Activated T-helper 9 cell treated with anti-CD3 and anti-CD28 coated beads, Interleukin-2, amount 50 U/mL, for 16 hours (primary cell): ENCODE measurements at places on chromosomes 11 and 22.

DNA sequence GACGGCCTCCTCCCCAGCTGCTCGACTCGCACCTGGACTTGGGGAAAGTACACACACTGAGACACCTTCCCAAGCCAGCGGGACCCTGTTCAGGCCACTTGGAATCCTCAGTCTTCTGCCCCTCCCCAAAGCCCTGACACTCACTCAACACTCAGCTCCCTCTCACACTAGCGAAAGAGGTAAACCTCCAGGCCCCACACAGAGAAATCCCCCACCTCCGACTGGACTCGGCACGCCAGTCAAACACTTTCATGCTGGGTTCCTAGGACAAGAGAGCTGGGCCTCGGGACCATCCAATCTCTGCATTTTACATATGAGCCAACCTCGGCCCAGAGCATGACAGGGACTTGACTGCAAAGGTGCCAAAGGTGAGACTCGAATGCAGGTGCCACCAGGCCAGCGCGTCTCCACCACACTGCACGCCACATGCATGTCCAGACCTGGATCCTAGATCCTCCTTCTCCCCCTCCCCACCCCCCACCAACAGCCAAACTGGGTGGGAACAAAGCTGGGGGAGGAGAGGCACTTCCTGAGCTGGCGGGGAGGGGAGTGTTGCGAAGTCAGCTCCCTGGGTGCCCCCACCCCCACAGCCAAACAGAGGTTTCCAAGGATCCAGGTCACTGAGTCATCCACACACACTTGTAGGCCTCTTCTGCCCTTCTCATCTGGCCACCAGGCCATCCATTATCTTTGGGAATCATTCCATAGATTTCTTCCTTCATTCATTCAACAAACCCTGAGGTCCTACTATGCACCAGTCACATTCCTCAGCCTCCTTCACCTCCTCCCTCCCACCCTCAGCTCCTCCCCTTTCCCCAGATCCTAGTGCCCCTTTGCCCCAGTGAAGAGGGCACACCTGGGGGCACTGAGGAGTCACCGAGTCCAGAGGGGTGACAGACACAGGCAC, 10.7 kb upstream of the CD5 start:
- peak; percentile 51 for DNase-seq

- DNase-seq, result no peak
Measured at GRCh38 chr11:28919194-28919593, 811.0 kb downstream of the METTL15 start.

GRCh38 chr11:111870522-111870885, 877 bp downstream of the ALG9 start:
- DNase-seq, result no peak

DNA sequence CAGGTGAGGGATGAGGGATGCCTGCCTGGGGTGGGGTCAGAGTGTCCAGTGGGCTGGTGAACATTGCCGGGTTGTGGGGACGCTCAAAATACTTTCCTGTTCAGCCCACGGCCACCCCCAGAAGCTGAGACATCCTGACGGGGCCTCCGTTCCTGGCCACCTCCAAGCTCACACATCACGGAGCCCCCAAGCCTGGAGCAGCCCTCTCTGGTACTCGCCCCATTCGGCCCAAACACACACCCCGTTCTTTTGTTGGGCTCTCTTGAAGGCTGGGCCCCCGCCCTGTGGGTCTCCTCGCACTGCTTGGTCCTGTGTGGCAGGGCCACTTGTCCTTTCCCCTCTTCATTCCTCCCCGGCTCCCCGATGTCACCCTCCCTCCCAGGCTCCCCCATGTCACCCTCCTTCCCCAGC, 442.6 kb downstream of the TBC1D22A start:
- DNase-seq, result no peak

DNA sequence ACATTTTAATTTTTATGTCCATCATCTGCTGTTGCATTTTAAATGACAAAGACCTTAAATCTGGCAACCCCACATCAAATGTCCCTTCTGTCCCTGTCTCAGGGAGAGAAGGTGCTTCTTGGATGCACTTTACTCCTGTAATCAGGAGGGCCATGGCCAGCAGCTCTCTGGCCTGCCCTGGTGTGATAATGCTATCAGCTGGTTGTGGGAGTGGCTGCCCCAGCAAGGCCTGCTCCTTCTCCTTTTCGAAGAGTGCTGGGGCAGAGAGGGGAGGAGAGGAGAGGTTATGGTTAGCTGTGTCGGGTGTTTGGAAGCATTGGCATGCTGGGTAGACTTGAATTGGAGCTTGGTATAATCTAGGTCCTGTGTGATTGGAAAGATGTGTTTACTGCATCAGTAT, 12.8 kb downstream of the TNRC6B start:
- DNase-seq, result no peak

DNA sequence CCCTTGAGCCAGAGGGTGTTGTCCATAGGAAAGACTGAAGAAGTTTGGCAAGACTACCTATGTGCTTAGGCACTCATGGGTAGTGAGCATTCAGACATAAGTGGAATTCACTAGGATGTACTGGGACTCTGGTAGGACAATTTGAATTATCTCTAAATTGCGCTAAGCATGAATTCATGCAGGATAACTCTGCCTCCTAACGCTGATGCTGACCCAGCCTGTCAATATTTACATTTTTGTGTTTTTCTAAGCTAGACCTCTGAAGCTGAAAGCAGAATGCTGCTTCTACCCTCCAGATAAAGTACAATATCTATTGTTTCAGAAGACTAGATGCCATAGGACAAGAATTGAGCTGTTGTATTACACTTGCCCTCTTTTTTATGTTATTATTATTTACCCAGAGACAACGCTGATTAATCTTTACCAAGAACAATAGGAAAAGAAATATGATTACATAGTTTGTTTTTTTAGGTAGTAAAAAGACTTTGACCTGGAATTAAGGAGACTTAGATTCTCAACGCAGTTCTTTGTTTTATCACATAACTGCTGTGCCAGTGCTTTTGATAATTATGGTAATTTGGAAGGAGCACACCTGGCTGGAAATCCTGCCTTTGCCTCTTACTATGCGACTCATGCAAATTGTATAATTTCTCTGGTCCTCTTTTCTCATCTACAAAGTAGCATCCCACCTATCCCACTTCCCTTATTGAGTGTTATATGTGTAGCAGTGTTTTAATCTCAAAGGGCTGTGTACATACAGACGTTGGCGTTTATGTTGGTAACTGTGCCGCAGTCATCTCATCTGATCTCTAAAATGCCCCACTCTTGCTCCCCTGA, 21.2 kb upstream of the GRAMD1B start:
- DNase-seq, result no peak

DNA sequence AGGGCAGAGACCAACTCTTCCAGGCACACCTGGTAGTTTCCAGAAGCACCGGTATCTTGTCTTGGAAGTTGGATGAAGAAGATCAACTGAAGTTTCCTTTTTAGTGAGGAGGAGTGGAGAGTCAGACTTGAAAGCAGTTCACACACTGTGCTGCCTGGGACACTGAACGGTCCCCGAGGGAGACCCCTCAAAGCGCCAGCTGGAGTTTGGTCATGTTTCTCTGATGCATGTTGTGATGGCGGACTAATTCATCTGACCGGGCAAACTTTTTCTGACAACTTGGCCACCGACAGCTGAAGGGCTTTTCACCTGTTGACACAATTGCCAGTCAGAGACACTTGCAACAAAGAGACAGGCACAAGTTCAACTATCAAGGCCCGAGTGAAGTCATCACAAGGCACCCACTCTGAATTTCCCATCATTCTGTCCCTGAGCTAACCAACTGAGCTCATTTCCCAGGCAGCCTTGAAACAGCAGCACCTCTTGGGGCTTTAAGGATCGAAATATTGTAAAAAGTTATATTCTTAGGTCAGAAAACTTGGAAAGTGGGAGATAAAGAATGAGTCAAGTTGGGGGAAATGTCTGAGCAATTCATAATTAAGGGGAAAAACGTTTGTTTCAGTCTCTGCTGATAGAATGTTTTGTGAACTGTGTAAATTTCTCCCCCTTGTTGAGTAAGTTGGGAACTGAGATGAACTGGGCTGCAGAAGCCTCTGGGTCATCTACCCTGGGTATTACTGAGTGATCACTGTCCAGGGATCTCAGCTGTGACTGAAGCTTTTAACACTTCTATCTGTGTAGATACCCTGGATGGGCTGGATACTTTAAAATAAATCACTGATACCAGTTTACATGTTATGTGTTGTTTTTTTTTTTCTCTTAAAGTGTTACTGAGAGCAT, 46.2 kb downstream of the WT1 start:
- DNase-seq, result no peak

GRCh38 chr11:12167061-12168000, 56.9 kb downstream of the MICAL2 start:
- DNase-seq, result no peak

GRCh38 chr11:128890543-128891368, at the start of gene KCNJ5:
TSS of gene KCNJ5 (plus strand) at chr11:128891356. CDS start at chr11:128911274, 19,918 bp downstream.
- no peak for DNase-seq

DNA sequence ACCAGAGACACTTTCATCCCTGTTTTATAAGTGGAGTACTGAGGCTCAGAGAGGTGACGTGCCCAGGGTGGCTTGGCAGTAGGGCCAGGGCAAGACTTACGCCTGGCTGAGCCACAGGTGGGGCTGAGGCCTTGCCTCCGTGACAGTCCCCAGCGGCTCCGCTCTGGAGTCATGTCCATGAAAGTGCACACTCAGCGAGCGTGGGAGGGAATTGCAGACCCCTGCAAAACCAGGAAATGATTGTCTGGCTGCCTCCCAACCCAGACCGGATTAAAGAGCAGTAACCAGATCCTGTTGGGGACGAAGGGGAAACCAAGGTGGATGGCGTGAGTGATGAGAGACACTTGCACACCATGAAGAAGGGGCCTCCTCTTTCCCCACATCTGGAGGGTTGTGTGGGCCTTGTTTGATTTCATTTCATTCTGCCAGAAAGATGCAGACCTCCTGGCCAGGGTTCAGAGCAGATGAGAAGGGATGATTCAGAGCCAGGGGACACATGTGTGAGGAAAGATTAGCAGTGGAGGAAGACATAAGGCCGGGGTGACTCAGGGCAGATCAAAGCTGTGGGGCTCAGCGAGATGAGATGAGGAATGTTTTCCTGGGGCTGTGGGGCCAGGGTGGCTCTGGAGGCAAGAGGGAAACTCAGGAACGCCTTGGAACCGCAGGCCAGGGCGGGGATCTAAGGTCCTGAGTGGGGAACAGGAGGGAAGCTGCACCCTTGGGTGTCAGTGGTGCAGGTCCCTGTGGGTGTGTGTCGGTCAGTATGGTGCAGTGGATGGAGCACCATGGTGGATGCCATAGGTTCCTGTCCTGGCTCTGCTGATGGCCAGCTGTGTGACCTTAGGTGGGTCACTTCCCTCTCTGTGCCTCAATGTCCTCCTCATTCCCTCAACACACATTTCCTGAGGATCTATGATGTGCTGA, 29.9 kb upstream of the LRRC32 start:
- DNase-seq, result no peak

DNA sequence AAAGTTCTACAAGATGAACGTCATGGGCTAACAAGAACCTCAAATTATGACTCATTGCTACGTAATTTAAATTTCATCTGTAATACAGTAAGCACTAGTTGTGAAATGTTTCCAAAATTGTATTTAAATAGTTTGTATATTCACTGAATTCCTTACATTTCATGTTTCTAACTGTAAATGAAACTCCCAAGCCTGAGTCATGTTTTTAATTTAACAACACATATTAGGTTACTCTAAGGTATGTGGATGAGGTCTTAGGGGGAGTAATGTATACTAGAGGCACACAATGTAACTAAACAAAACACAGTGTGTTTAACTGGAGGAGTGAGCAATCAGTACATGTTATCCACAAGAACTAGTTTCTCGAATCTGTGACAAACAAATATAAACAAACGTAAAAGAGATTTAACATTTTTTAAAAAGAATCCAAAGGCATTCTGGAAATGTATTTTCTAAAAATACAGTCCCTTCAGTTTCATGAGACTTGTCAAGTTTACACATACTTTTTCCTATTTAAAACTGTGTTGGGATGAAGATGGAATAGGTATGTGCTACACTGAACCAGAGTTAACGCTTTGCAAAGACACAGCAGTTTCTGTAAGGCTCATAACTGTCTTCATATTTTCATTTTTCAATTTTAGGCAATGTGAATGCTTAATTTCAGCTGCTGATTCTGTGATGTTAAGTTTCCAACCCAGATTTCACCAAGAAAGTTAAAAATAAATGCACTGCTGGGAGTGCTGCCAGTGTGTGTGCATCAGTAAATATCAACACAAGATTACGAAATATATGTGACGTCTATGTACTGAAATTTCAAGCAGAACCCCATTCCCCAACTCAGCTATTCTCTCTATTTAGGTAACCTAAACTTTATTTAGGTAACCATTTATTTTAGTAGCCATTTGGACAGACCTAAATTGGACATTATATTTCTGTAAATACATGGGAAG, 52.6 kb downstream of the PITPNB start:
- DNase-seq, result no peak

DNA sequence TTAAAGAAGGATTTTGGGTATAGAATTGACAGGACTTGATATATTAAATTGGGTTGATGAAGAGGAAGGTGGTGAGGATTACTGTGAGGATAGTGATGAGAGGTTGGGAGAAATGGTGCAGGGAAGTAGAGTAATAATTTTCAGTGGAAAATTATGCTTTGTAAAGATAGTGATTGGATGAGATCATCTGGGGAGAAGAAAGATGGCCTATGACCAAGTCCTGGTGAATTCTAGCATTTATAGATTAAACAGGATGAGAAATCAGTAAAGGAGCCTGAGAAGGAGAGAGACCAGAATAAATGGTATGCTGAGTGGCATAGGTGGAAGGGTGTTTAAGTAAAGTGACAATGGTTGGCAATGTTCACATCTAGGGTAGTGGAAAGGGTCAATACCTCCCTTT, 15.0 kb downstream of the IPO7 start:
- no peak for DNase-seq

GRCh38 chr22:48444320-48445112, 1383.2 kb downstream of the BRD1 start:
- DNase-seq, result no peak

GRCh38 chr11:5712507-5712906, 22.9 kb downstream of the TRIM22 start:
- no peak for DNase-seq

GRCh38 chr11:43245466-43245865, 66.3 kb upstream of the API5 start:
- no peak for DNase-seq

DNA sequence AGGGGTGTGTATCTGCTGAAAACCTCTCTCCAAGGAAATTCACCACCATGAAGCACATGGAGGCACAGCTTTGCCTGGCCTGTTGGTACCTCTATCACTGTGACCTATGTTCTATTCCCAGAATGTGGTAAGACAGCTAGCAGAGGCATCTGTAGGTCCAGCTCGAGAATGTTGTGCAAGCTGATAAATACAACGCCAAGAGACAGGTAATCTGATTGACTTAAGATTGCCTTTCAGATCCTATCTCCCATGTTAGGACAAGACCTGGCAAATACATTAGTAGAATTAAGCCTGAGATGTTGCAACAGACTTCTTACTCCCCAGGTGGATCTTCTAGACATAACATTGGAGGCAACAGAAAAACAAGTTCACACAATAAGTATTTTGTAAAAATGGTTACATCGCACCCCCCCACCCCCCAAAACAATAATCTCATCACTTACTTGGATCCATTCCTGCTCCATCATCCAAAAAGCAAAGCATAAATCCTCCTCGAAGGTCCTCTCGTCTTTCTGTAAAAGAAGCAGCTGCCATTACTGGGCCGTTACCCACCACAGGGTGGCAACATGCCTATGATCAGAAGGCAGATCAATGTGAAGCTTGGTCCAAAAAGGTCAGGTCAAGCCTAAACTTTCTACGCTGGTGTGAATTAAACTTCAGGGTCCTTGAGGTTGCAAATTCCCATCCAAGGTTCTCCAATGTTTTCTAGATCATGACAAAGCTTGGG, 18.5 kb downstream of the MORC2 start:
- DNase-seq, result no peak

GRCh38 chr11:94544646-94545263, 1.0 kb downstream of the FUT4 start:
- DNase-seq, result no peak

GRCh38 chr11:40397141-40397540, 1062.3 kb downstream of the LRRC4C start:
- no peak for DNase-seq
